ENCODE measurements at places on chromosomes 4 and X.
A peak's percentile ranks its signal among the peaks of the same experiment; 100 is the strongest.

DNA sequence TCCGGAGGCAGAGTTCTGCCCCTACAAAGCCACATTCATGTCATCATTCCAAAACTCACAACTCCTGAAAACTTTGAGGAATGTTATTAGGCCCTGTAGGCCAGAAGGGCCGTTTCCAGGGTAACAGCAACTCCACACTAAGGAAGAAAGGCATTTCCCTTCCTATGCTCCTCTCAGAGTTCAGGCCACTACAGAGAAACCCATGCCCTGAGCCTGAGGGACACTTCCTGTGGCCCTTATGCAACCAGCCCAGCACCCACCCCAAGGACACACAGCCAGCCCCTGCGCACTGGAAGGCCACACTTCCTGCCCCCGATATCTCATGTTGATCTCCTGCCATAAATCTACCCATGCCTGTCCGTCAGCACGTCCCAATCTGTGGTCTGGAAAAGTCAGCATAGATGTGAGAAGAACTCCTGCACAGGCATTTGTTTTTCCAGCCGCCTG is 289.3 kb downstream of the BCOR start:
- DNase-seq = peak; percentile 65

GRCh38 chr4:12165616-12166015 is 736.9 kb upstream of the HS3ST1 start:
- DNase-seq = no peak

- DNase-seq = no peak
These were observed 200.0 kb downstream of the BCOR start for GRCh38 chrX:39897741-39898097.

DNA sequence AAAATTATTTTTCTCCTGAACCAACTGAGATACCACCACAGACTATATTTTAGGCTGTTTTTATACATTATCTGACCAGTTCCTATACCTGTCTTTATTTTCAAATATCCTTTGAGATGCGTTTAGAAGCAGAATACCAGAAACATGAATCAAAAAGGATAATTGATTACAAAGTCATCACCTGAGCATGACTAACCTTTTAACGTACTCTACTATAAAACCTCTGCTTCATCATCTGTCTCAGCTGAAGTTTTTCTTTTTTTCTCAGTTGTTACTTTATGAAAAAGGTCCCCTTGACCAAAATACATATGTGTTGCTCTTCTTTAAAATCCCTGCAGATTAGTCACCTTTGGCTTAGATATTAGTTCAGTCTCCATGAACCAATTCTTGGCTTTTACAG is 109.8 kb downstream of the AMMECR1 start:
- no peak for DNase-seq

- no peak for DNase-seq
These were observed 72.5 kb downstream of the C4orf46 start for GRCh38 chr4:158599150-158599549.

GRCh38 chr4:46270986-46271596 is 118.8 kb downstream of the GABRA2 start:
- DNase-seq = no peak

GRCh38 chr4:141330616-141331015 is 109.9 kb downstream of the ZNF330 start:
- DNase-seq = no peak

DNA sequence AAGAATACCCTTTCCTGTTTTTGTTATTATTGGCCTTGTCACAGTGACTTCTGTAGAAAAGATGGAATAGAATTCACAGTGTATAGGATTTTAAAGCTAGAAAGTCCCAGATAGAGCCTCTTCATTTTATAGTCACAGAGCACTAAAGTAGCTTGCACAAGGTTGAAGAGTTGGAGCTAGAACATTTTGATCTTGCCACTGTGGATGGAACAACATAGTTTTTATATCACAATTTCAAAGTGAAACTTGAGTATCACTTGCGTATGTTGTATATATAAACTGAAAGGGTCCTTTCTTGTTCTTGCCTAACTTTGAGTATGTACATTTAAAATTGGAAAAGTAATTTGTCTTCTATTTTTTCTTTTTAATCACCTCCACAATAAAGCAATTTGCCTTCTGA is 2.7 kb downstream of the USO1 start:
- no peak for DNase-seq

DNA sequence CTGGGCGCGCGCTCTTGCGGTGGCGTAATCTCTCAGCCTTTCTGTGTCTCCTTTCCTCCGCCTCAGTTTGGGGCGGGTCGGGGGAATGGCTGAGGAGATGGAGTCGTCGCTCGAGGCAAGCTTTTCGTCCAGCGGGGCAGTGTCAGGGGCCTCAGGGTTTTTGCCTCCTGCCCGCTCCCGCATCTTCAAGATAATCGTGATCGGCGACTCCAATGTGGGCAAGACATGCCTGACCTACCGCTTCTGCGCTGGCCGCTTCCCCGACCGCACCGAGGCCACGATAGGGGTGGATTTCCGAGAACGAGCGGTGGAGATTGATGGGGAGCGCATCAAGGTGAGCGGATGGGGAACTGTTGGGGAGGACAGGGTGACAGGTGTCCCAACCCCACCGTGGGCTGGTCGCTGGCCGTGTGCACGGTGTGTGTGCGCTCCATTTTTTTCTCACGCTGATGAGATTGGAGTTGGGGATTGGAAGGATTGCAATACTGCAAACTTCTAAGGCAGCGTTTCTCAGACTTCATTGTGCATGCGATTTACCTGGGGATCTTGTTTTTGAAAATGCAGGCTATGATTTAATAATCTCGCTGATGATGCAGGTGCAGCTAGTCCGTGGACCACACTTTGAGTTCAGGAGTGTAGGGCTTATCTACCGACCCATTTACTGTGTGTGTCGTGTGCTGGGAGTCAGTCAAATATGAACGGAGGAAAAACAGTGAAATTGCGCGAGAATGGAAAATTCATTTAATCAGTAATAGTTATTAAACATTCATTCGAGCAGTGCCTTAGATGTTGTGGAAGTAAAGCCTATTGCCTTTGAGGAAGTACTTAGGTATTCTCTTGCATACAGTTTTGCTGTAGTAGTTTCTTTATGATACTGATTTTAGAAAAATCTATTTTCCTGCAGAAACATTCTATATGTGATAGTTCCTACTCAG is at the start of gene RAB33B:
RAB33B (plus strand) TSS at position 11 of the 935 bp plus-strand sequence; CDS start at position 86, 75 bp downstream.
- no peak for DNase-seq

- peak; percentile 41 for DNase-seq
These were observed 53.3 kb upstream of the LAS1L start for GRCh38 chrX:65587616-65588526.

DNA sequence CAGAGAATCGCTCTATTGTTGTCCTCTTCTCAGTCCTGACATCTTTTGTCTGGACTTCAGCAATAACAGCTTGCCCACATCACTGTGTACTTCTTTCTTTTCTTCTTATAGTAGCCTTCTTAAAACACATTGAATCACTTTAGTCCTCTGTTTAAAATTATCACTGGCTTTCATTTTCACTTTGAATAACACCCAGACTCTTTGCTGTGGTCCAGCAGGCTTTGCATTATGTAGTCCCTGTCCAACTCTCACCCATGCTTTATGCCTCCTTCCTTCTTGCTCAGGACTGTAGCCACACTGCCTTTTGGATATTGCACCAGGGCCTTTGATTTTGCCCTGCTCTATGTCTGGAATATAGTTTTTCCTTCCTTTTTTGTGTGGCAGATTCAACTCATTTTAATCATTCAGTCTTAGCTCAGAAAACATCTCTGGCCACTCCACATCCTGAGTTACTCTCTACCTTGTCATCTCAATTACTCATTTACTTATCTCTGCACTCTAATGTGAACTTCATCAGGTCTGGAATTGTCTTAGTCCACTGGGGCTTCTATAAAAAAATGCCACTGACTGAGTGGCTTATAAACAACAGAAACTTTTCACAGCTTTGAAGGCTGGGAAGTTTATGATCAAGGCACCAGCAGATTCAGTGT is 168.2 kb downstream of the C4orf33 start:
- DNase-seq = no peak

GRCh38 chr4:149752729-149753128 is 62.9 kb downstream of the IQCM start:
- DNase-seq = no peak

GRCh38 chr4:1991087-1991486 is 17.7 kb downstream of the NELFA start:
- DNase-seq = no peak

DNA sequence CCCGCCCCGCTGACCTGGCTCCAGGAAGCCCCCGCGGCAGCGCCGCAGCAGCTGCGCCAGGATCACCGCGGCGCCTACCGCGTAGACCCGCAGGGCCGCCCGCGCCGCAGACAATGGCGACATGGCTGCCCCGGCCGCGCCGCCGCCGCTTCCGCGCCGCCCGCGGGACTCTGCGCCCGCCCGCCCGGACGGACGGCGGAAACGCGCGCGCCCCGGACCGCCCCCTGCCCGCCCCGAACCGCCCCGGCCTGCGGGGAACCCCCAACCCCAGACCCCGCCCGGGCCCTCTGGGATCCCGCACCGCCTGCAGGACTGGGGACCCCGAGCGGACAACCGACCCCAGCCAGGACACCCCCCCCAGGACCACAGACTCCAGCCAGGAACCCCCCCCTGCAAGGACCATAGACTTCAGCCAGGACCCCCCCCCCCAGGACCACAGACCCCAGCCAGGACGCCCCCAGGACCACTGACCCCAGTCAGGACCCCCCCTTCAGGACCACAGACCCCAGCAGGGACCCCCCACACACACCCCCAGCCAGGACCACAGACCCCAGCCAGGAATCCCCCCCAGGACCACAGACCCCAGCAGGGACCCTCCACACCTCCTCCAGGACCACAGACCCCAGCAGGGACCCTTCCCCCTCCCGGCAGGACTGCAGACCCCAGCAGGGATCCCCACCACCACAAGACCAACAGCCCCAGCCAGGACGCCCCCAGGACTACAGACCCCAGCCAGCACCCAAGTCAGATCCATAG is at the start of the genes DHRSX and ZBED1:
DHRSX (minus strand) TSS at position 174 of the 756 bp plus-strand sequence; CDS start at position 123, 51 bp downstream.
ZBED1 (minus strand) TSS at position 174 of the 756 bp plus-strand sequence. CDS start 10,257 bp downstream, outside the sequence.
- peak; percentile 80 for DNase-seq

DNA sequence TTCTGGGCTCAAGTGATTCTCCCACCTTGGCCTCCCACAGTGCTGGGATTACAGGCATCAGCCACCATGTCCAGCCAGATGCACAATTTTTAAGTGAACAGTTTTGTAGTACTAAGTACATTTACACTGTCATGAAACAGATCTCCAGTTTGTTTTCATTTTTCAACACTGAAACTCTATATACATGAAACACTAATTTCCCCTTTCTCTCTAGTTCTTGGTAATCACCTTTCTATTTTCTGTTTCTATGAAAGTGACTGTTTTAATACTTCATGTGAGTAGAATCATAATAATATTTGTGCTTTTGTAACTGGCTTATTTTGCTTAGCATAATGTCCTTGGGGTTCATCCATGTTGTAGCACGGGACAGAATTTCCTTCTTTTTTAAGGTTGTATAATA is 237.4 kb downstream of the CAMK2D start:
- no peak for DNase-seq

GRCh38 chr4:108793415-108793814 is 30.6 kb upstream of the ETNPPL start:
- DNase-seq = no peak

DNA sequence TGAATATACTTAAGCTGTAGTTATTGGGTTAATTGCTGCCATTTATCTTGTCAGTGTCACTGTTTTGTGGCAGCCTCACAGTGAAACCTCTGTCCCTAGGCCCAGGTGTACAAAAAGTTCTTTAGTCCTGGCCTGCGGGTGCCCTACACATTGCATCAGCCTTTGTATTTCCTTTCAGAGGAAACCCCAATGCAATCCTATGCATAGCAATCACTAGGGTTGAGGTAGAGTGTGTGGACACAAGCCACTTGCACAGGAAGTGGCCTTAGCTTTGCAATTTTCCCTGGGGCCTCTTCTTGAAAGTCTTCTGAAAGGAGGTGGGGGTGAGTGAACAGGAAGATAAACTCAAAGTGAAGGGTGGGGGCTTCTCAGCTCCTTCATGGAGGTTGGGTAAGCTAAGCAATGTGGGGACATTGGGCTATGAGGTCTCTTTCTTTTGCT is 27.8 kb downstream of the VSIG4 start:
- no peak for DNase-seq

DNA sequence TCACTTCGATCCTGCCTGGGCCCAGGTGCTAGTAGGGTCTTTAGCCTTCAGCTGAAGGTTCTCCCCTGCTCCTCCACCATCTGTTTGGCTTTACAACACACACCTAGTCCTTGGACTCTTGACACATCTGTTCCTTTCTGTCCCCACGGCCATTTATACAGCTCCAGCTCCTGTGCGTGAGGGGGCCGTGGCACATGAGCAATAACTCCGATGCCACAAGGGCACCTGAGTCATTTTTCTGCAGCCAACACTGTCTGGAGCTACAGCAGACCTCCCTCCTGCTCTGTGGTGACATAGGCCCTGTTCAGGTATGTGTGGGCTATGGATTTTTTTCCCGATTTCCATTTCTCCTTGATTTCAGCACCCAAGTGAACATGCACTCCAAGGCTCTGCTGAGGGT is 44.7 kb upstream of the BCOR start:
- no peak for DNase-seq

GRCh38 chrX:123665197-123665596 is 67.7 kb downstream of the THOC2 start:
- DNase-seq = no peak

- no peak for DNase-seq
These were observed 199.9 kb upstream of the ATP6AP2 start for GRCh38 chrX:40380655-40381488.

GRCh38 chr4:2341911-2342652 is 76.4 kb downstream of the ZFYVE28 start:
- no peak for DNase-seq

- DNase-seq = no peak
These were observed 228.8 kb downstream of the SHROOM3 start for GRCh38 chr4:76663824-76664223.

- no peak for DNase-seq
These were observed 260.3 kb downstream of the IL15 start for GRCh38 chr4:141896687-141897086.

GRCh38 chrX:15129412-15129811 is 140.5 kb downstream of the ASB9 start:
- no peak for DNase-seq

- no peak for DNase-seq
These were observed 222.1 kb downstream of the TACR3 start for GRCh38 chr4:103497692-103498091.

DNA sequence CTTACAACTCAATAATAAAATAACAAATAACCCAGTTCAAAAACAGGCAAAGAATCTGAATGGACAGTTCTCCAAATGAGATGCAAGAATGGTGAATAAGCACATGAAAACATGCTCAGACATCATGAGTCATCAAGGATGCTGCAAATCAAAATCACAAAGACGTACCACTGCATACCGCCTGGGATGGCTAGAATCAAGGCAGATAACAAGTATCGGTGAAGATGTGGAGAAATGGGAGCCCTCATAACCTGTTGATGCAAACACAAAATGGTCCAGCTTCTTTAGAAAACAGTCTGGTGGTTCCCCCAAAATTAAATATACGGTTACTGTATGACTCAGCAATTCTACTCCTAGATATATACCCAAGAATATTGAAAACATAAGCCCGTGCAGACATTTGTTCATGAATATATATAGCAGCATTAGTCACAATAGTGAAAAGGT is 32.5 kb downstream of the AKAP4 start:
- no peak for DNase-seq

- no peak for DNase-seq
These were observed 150.7 kb upstream of the SFRP2 start for GRCh38 chr4:153939570-153939969.

GRCh38 chr4:53376900-53377299 is 541 bp upstream of the FIP1L1 start:
- DNase-seq = no peak

- DNase-seq = no peak
These were observed 415.1 kb downstream of the AFF2 start for GRCh38 chrX:148915474-148915873.

GRCh38 chrX:149829751-149830191 is 48.0 kb downstream of the MAGEA9 start:
- no peak for DNase-seq

- no peak for DNase-seq
These were observed 4.0 kb upstream of the SLC10A7 start for GRCh38 chr4:146525754-146526153.
